ENCODE measurements at places on chromosomes 7 and 10. TPM values are rescaled to one million over a fixed set of nuclear protein-coding genes. Genes with fewer than 3 reads are reported as not detected.
A peak's percentile ranks its signal among the peaks of the same experiment; 100 is the strongest.

The HMX2 gene
- not detected for total RNA-seq

GRCh38 chr10:126907423-126907970, 2.3 kb downstream of the DOCK1 start:
- no peak for DNase-seq

DNA sequence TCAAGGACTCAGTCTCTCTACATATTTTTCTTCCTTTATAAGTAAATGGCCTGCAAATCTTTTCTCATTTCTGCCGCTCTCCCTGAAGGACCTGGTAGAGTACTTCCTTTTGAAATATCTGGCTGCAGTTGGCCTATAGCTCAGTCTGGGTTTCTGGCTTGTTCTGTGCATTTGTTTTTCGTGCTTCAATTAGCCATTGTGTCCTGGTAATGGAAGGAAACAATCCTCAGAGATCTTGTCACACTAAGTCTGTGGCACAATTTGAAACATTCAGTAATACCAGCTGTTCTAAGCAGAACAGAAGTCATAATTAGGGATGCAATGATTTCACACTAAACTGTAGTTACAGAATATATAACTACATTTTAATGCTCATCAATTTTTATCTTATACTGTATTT, 545.0 kb downstream of the NRG3 start:
- DNase-seq = no peak

- no peak for DNase-seq
These were observed 26.1 kb upstream of the GPAM start for GRCh38 chr10:112209684-112210131.

- no peak for DNase-seq
These were observed 193.9 kb downstream of the NXPH1 start for GRCh38 chr7:8627325-8627724.

The CYP2C19 gene
- total RNA-seq = not detected

The TSPAN12 gene
- not detected for total RNA-seq

- DNase-seq = no peak
These were observed 353.4 kb downstream of the FGFR2 start for GRCh38 chr10:121244818-121245217.

The RNF133 gene
- not detected for total RNA-seq

DNA sequence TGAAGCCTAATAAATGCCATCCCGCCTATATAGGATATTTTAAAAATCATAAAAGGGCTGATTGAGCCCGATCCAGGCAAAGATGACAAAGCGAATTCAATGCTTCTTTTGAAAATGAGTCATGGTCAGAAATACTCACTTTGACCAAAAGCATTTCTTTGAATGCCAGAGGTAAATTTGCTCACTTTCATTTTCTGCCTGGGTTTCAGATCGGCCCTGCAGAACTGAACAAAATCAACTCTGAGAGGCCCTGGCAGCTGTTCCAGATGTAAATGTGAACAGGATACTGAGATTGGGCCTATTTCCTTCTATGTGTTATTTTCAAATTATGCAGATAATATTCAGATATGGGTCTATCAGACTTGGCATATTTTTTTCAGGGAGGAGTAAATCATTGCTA, 114.8 kb upstream of the ARID5B start:
- DNase-seq = no peak

The TRIP6 gene
- 38.5 TPM for total RNA-seq

The SPDYE18 gene
- total RNA-seq = 0.46 TPM

GRCh38 chr7:90551036-90551435, 45.1 kb upstream of the CDK14 start:
- DNase-seq = no peak

The BTRC gene
- total RNA-seq = 18.2 TPM

The PCLO gene
- not detected for total RNA-seq

DNA sequence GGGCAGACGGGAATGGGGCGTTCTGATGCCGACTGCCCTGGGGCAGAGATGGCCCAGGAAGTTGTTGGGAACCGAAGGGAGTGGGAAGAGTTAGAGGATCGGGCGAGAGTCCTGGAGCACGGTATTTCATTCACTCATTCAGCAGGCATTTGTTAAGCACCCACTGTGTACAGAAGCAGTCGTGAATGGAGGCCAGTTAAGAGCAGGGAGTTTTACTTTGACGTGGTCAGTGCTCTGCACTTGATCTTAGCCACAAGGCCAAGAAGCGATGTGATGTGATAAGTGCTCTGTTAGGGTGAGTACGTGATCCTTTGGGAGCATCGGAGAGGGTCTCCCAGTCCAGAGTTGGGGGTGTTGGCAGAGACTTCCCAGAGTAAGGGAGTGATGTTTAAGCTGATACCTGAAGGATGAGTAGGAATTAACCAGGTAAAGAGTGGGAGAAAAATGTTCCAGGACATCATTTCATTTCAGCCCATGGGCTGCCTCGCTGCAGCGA, 890 bp downstream of the ZFYVE27 start:
- DNase-seq = no peak

DNA sequence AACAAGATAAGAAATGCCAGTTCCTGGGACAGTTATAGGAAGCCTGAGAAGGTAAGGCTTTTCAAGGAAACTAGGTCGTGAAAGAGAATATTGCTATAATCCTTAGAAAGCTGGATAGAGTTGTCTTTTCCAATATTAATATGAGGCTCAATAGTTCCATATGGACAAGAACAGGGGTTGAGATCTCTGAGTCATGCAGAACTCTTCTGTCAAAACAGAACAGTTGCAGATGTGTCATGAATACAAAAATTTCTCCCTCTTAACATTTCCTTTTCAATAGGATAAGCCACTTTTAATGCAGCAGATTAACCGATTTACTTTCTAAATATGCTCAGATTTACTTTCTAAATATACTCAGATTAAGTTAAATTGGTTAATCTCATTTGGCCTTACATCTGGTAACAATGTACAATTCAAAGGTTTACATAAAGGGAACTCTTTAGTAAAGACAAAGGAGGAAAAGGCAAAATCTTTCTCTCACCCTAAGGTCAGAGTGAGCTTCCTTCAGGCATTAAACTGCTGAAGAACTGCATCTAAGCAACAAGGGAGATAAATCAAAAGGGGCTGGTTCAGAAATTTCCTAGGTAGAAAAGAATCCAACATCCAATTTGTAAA, 104.7 kb upstream of the PCDH15 start:
- DNase-seq = no peak

GRCh38 chr10:123800821-123801220, 90.8 kb downstream of the CPXM2 start:
- DNase-seq = no peak

GRCh38 chr10:10315989-10316388, 701.7 kb upstream of the CELF2 start:
- DNase-seq = no peak

DNA sequence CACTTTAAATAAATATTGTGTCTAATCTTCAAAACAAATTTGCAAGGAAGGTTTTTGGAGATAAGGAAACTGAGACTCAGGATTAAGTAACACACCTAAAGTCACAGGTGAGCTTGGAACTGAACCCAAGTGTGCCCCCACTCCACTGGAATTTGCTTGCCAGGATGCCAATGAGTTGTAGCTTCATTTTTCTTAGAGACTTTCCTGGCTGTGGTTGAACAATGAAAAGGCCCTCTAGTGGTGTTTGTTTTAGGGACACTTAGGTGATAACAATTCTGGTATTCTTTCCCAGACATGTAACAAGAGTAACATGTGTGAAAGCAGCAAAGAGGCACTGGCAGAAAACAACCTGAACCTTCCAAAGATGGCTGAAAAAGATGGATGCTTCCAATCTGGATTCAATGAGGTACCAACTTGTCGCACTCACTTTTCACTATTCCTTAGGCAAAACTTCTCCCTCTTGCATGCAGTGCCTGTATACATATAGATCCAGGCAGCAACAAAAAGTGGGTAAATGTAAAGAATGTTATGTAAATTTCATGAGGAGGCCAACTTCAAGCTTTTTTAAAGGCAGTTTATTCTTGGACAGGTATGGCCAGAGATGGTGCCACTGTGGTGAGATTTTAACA, 1.5 kb downstream of the IL6 start:
- no peak for DNase-seq

GRCh38 chr10:25505466-25505865, 330.7 kb downstream of the GPR158 start:
- DNase-seq = no peak

GRCh38 chr7:7157177-7157886, 25.0 kb upstream of the C1GALT1 start:
- DNase-seq = peak; percentile 72

DNA sequence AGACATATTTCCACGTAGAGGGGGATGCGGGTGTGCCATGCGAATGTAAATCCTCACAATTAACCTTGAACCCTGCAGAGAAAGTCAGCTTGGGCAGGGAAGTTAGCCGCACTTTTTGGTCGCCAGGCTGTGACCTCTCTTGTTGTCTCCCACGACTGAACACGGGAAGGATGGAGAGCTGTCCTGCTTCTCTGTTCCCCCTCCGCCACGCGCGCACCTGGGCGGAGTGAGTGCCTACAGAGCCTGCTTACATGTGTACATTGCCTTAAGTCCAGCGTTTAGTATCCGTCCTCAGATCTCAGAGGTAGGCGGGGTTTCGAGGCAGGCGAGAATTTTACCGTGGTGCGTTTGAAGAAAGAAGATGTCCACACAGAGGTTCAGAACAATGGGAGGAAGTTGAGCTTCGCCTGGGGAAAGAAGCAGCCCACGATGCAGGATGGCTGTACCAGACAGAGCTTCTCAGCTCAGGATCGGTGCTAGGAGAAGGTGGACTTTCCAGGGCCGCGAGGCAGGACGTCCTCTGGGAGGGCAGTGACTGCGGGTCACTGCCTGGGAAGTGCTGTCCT, 482 bp upstream of the ERCC6 start:
- DNase-seq = no peak

The CRYGN gene
- total RNA-seq = not detected

DNA sequence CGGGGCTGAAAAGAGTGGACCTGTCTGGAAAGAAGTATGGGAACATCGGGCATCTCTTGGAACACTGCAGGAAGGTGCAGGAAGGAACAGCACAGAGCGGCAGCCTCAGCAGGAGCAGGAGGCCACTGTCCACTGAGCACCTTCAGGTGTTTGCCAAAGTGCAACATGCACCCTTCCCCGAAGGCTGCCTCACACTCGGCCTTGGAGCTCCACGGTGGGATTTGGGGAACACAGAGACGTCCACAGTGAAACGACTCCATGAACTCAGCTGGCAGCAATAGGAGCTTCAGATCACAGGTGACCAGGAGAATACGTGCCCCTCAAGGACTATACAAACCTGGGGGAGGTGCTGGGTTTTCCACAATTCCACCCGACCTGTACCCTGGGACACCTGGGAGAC, 140.3 kb upstream of the RET start:
- DNase-seq = no peak

DNA sequence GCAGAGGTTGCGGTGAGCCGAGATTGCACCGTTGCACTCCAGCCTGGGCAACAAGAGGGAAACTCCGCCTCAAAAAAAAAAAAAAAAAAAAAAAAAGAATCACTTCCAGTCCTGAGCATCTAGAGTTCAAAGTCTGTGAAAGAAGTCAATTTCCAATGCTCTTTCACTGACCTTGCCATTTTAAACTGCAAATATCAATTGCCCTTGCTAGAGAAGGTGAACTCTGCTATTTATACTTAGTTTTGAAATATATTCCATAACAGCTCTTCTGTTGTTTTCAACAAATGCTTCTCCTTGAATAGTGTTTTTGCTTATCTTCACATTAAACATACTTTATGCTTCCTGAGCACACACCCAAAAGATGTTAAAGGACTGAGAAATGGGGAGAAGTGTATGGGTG, 331.3 kb downstream of the PHTF2 start:
- no peak for DNase-seq

The TAS2R3 gene
- 1.5 TPM for total RNA-seq

The LRRC17 gene
- total RNA-seq = 0.18 TPM

The POLR1F gene
- total RNA-seq = 41.1 TPM

The TMEM236 gene
- total RNA-seq = not detected

DNA sequence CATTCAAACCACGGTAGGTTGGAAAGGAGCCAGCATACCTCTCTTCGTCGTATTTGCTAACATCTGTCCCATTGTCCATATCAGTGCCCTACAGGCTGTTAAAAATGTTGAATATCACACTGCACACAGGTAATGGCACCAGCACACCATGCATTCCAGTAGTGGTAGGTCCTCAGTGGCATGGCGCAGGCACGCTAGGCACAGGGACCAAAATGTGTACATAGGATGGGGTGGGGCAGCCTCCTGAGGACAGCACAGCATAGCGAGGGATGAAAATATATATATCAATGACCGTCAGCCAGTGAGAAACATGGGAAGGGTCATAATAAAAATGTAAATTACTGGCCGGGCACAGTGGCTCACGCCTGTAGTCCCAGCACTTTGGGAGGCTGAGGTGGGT, 99.9 kb upstream of the CTBP2 start:
- no peak for DNase-seq
